Activated CD4-positive, alpha-beta T cell treated with anti-CD3 and anti-CD28 coated beads, Interleukin-2, Interleukin-4, amounts not matched to agents 100 ng/mL and 50 ng/mL, durations not matched to agents 16 hours and 8 hours (primary cell): ENCODE measurements at places on chromosomes 3 and 15.

GRCh38 chr3:16294844-16295243, 29.8 kb downstream of the OXNAD1 start:
- DNase-seq, result no peak

- DNase-seq, result no peak
Observed at GRCh38 chr3:130992344-130992743, 34.3 kb downstream of the ASTE1 start.

DNA sequence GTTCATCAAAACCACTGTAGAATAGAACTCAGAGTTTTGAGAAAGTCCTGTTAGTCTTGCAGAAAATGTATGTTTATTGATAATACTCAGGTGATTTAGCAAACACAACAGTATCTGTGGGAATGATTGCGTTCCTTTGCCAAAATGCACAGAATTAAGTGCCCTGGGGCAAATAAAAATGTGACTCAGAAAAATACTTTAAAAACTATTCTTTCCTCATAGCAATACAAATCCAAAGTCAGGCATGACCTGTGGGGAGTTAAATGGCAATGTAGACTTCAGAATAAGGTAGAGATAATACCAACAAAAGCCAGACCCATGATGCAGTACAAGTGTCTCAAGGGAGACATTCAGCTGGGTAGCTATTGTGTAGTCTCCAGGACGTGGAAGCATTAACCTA, 72.3 kb upstream of the SNTN start:
- DNase-seq, result no peak

DNA sequence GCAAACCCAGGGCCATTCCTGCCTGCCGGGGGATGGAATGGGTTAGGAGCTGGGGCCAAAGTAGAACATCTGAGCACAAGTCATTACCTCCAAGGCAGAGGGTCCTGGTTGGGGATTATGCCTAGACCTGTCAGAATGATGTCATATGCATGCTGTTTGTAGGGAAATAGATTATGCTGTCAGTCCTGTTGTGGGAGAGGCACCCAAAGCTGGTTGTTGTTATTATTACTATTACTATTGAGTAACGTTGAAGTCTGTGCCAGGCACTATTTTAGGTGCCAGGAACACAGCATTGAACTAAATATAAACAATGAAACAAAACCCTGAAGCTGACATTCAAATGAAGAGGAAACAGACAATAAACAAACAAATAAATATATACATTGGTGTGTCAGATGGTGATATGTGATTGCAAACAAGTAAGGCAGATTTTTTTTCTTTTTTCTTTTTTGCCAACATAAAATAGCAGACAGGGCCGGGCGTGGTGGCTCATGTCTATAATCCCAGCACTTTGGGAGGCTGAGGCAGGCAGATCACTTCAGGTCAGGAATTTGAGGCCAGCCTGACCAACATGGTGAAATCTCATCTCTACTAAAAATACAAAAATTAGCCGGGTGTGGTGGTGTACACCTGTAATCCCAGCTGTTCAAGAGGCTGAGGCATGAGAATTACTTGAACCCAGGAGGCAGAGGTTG, 2.0 kb downstream of the P4HTM start:
- DNase-seq, result no peak

DNA sequence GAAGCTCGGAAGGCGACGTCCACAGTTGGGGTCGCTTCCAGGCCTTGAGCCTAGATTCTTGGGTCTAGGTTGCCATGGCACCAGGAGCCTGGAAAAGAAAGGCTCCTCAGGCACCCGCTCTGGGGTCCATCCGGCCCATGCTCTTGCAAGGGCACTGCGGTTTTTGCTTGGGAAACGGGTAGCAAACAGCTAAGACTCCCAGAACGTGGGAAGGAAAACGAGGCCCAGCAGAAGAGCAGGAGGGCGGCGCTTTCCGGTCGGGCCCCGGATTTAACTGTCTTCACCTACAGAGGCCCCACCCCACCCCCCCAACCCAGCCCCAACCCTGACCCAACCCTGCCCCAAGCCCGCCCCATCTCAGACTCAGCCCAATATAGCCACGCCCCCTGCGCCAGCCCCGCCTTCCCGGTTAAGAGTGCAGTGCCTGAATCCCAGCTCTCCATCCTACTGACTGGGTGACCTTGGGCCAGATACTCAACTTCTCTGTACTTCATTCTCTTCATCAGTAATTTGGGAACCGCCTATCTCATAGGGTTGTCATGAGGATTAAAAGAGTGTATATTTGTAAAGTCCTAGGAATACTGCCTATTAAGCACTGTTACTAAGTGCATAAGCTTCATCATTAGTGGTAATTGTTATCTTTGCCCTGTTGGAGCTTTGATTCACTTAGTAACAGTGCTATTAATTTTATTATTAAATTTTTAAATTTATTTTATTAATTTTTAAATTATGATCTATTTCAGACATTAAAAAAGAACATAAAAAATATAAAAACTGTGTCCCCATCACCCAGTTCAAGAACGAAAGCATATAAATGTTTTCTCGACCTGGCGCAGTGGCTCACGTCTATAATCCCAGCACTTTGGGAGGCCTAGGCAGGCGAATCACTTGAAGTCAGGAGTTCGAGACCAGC, 28.4 kb upstream of the SMAD6 start:
- peak; percentile 27 for DNase-seq

DNA sequence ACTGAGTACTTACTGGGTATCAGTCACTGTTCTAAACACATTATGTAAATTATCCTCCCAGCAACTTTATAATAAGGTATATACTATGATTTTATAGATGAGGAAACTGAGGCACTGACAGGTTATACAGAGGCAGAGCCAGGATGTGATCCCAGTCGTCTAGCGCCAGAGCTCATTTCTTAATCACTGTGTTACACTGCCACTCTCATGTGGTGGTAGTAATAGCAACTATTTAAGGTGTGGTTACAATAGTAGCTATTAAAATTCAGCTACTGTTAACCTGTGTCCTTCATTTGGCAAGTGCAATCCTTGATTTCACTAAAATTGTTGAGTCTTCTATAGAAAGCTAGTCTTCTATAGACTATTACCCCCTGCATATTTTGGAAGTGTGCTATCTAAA, 43.1 kb upstream of the TRPC1 start:
- no peak for DNase-seq

DNA sequence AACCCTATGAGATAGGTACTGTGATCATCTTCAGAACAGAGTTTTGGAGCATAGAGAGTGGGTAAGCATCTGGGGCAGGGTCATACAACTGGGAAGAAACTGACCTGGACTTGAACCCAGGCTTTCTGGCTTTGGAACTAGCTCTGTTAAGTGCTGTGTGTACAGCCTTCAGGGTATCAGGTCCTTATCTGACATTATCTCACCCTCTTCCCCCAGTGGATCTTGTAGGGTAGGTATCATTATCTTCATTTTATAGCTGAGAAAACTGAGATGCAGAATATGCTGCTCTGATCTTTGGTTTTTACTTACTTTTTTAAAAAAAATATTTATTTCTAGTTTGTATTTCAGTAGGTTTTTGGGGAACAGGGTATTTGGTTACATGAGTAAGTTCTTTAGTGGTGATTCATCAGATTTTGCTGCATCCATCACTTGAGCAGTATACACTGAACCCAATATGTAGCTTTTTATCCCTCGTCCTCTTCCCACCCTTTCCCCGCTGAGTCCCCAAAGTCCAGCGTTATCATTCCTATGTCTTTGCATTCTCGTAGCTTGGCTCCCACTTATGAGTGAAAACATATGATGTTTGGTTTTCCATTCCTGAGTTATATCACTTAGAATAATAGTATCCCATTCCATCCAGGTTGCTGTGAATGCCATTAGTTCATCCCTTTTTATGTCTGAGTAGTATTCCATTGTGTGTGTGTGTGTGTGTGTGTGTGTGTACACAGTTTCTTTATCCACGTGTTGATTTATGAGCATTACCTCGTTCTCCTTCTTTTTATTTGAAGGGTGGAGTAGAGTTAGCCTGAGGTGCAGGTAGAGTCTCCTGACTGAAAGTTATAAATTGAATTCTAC, 271.2 kb downstream of the PTPRG start:
- DNase-seq, result no peak

DNA sequence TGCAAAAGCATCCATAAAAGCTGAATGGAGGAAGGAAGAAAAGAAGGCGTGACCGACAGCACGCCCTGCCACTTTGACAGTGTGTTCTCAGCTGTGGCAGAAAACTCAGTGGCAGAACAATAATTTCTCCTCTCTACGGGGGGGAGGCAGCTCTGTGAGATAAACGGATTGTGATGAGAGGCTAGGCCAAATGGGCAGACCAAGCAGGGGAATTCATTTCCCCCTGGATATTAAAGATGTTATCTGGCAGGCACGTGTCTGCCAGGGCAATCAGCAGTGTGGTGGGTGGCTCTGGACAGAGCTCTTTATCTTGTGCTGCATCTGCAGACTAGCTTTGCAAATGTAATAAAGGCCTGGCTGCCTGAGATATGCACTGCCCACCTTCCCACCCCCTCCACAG, 1.9 kb upstream of the RMDN3 start:
- DNase-seq, result no peak

GRCh38 chr3:79418855-79419621, 348.8 kb downstream of the ROBO1 start:
- DNase-seq, result no peak

GRCh38 chr15:31585240-31585639, 258.6 kb downstream of the KLF13 start:
- DNase-seq, result no peak

DNA sequence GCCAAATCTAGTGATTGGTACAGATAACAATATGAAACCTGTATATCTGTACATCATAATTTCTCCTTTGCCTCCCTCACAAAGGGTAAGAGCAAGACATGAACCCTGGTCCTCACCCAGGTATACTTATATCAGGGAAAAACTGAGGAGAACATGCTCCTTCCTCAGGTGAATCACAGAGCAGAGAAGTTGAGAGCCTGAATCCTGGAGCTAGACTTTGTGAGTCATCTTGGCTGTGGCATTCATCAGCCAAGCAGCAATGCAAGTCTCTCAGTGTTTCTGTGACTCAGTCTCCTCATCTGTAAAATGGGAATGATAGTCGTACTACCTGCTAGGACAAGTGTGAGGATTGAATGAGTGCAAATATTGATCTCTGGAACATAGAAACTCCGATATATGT, 165.7 kb upstream of the ADAMTS9 start:
- DNase-seq, result no peak

DNA sequence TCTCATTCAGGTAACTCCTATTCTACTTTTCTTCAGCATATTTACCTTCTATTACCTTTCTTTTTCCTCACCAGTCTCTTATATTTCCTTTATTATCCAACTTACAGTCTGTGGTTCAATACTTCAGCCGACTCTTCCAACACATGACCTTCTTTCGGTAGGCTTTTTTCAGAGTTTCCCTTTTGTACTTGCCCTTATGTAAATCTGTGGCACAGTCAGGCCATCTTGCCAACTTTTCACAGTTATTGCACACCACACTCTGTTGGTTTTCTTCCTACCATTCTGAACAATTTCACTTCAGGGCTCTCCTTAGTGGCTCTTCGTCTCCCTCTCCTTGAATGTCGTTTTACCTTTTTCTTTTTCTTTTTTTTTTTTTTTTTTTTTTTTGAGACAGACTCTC, 427.8 kb downstream of the LPP start:
- DNase-seq, result no peak

GRCh38 chr3:49005303-49005680, 1.9 kb upstream of the WDR6 start:
- no peak for DNase-seq

DNA sequence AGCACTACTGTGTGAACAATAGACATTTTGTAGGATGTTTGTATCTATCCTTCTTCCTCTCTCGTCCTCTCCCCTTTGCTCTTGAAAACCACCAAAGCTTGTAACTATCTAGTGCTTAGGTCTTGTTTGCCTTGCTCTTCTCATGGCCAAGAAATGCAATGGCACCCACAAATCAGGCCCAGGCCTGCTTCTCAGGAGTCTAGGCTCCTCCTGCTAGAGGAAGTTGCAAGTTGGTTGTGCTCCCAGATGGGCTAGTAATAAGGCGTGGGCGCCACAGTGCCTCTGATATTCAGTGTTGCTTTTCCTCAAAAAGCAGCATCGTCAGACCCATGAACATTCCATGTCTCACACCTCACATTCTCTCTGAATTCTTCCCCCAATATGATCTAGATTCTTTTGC, 28.7 kb downstream of the ZNF385D start:
- DNase-seq, result no peak

GRCh38 chr3:89173546-89173945, 66.1 kb downstream of the EPHA3 start:
- no peak for DNase-seq

GRCh38 chr3:58994746-58995330, 55.0 kb downstream of the CFAP20DC start:
- peak; percentile 59 for DNase-seq

DNA sequence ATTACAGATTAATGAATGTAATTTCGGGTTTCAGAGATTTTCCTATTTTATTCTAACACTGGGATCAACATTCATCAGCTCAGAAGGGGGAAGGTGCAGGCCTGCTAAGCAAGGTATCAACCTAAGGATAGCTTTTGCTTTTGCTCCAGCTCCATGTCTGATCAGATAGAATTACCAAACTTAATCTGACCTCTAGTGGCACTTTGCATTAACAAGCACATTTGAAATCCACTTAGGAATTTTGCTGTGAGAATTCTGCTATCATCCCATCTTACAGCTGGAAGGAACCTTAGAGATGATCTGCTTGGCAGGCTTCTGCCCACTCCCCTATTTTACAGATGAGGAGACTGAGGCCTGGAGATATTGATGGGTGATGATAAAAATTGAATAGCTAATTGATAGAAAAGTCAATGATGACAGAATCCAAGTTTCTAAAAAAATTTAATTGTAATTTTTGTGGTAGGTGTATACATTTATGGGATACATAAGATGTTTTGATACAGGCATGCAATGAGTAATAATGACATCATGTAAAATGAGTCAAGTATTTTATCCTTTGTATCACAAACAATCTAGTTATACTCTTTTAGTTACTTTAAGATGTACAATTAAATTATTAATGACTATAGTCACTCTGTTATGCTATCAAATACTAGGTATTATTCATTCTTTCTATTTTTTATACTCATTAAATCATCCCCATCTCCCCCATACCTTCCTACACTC, 209.2 kb upstream of the ZPLD1 start:
- DNase-seq, result peak; percentile 12

DNA sequence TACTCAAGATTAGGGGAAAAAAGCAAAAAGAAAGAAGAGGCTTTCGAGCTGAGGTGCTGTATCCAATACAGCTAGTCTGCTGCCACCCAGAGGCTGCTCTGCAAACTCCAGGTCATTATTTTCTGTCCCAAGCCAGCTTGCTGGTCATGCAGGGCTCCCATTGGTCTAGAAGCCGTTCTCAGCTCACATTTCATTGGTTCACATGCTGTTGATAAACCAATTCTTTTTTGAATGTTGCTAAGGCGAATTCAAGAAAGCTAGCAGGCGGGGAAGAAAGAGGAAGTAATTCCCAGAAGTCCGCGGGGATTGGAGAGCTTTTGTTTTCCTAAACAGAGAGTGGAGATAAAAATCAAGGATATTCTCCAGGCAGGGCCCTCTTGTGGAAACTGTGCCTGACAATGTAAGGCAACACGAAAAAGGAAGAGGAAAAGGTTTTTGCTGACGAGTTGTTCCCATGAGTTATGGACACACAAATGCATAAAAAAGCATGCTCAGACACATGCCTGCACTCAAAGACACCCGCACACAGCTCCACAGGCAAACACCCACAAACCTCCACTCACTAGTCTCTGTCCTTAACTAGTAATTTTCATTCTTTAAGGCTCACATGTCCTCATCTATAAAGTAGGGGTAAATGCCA, 33.4 kb downstream of the FSTL1 start:
- peak; percentile 93 for DNase-seq

GRCh38 chr3:49484471-49484870, 14.4 kb downstream of the DAG1 start:
- DNase-seq, result no peak
